ENCODE measurements at places on chromosomes 3 and 15. TPM values are rescaled to one million over a fixed set of nuclear protein-coding genes. Genes with fewer than 3 reads are reported as not detected.

The SEC22C gene
- 71.3 TPM for total RNA-seq

The EXD1 gene
- total RNA-seq = not detected

The CLSTN2 gene
- not detected for total RNA-seq

The MGLL gene
- total RNA-seq = 0.33 TPM

The PP2D1 gene
- not detected for total RNA-seq

The IFT80 gene
- total RNA-seq = 9.9 TPM

The FGD5 gene
- not detected for total RNA-seq

The CHRD gene
- not detected for total RNA-seq

The ETV5 gene
- total RNA-seq = not detected

The MAGI1 gene
- total RNA-seq = not detected

The PLCB2 gene
- 167 TPM for total RNA-seq

The PATL2 gene
- 32.8 TPM for total RNA-seq

The ARNT2 gene
- total RNA-seq = not detected

The ISL2 gene
- not detected for total RNA-seq

The ARPIN gene
- total RNA-seq = not detected

The TGM5 gene
- total RNA-seq = not detected

The BBX gene
- 71.3 TPM for total RNA-seq

The CHRNA3 gene
- not detected for total RNA-seq
